NCI-H187 treated with DMSO at 0.1 percent for 48 hours (cell line): ENCODE measurements at places on chromosomes 16 and 17.

DNA sequence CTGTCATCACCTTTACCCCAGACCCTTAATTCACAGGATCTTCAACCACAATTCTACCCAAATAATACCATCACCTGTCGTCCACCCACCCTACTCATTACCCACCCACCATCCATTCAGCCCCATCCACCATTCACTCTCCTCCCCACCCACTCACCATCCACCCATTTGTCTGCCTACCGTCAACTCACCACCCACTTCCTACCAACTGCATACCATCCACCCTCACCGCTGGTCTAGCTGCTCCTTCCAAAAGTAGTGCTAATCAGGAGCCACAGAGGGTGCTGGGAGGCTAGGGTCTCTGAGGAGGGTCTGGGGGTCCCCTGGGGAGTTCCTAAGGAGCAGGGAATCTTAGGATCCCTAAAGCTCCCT is 12.0 kb upstream of the IGFBP4 start:
- no peak for DNase-seq

GRCh38 chr16:83272843-83273242 is 534.9 kb upstream of the HSBP1 start:
- DNase-seq: no peak

GRCh38 chr17:74815550-74816370 is 39.6 kb upstream of the NAT9 start:
- DNase-seq: no peak

DNA sequence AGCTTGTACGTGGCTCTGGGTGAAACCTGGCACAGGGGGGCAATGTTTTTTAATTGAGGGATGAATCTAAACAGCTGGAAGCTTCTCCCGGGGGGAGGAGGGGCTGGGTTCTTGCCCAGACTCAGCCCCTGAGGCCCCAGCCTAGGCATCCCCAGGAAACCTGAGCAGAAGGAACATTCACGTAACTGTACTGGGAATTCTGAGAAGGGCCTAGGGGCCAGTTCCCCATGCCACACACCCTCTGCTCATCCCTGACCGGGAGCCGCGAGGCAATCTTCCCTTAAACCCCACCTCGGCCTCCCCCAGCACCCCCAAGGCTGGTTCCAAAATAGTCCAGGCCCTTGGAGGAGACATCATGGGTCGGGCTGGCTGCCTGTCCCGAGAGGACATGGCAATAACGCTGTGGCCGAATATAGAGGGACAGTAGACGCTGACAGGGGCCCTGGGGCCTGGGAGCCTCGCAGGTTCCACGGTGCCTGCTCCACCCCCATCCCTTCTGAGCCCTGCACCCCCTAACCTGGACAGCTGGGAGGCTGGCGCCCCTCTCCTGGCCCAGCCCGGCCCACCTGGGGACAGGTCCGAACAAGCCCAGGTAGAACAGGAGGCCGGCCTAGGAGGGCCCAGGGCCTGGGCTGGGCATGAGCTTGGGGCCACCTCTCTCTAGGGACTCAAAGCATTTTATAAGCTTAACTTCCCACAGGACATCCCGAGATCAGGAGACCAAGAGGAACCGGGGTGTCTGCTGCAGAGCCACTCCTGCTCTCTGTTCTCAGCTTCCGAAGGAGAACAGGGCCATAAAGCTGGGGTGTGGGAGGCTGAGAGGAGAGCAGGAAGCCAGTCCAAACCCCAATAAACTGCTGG is 83.2 kb upstream of the TOB1 start:
- DNase-seq: no peak

GRCh38 chr17:78479369-78479768 is 97.8 kb downstream of the DNAH17 start:
- DNase-seq: no peak

DNA sequence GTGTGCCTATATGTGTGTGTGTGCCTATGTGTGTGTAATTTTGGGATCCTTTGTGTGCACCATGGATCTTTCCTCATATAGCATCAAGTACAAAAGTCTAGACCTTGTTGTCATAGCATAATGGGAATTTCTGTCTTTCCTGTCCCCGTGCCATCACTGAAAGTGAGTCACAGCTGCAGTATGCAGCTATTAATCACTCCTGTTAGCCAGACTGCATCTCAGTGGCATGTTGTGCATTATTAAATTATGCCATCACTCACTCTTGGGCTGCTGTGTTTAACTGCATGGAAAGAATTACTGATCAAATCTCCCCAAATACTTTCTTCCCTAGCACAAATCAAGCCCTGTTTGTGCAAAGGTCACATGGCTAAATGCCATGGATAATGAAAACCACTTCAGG is 92.4 kb downstream of the CBLN1 start:
- DNase-seq: no peak

DNA sequence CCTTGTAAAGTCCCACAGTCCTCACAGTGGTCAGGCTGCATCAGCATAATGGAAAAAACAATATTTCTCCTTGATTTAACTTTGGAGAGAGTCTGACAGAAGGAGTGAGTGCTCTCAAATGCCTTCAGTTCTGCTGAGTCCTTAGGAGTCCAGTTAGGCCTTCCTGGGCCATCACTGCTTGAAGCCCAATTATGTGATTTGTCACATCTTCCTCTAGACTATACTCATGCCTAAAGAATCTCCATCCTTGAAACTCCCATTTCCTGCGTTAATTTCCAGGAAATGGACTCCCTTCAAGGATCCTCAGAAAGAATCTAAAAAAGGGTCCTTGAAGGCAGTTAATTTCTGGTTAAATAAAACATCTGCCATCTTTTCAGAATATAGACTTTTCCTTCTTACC is 52.8 kb downstream of the SLFN5 start:
- DNase-seq: no peak

DNA sequence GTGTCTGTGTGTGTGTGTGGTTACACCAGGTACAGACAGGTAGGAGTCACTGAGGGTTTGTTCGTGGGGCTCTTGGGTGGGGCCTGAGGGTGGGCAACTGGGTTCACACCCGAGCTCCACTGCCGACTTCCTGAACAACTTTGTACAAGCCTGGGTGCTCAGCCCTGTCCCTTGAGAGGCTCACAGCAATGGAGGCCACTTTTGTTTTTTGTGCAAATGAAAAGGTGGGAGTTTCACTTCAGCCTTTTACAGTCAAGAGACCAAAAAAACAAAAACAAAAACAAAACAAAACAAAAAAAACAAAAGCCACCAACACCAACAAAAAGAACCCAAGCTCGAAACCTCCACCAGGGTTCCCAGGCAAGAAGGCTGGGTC is 2.4 kb downstream of the RHBDF2 start:
- no peak for DNase-seq

DNA sequence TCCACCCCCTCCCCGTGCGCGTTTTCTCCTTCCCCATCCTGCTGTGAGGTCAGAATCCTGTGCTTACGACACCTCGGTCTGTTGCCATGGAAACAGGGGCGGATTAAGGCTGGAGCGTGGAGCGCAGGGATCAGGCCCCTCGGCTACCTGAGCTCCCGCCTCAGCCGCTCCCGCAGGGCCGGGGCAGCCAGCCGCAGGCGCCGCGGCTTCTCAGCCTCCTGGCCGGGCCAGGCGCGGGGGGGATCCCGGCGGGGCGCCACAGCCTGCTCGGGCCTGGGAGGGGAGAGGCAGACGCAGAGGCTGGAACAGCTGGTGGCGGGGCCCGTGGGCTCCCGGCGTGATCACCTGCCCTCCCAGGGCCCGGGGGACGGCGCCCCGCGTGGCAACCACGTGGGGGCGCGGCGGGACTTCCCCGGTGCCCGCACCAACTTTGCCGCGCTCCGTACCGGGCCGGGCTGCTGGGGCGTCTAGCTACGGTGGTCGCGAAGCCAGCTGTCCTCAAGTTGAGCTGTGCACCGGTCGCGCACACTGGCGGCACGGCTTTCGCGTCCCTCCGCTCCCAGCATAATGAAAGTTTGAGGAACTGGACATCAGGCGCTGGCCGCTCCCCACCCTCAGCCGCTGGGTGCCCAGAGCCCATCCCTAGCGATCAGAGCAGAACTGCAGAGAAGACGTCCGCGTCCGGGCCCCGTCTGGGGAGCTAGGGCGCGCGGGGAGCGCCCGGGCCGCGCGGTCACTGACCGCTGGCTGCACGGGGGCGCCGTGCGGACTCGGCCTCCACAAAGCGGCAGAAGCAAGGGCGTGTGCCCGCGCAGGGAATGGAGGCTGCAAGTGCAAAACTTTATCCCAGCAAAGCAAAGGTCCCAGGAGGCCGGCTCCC is 1.2 kb downstream of the RTN4RL1 start:
- DNase-seq: no peak

GRCh38 chr17:83099570-83100181 is 20.3 kb downstream of the METRNL start:
- DNase-seq: no peak

- no peak for DNase-seq
These were observed 658 bp downstream of the SYNRG start for GRCh38 chr17:37608351-37609169.

DNA sequence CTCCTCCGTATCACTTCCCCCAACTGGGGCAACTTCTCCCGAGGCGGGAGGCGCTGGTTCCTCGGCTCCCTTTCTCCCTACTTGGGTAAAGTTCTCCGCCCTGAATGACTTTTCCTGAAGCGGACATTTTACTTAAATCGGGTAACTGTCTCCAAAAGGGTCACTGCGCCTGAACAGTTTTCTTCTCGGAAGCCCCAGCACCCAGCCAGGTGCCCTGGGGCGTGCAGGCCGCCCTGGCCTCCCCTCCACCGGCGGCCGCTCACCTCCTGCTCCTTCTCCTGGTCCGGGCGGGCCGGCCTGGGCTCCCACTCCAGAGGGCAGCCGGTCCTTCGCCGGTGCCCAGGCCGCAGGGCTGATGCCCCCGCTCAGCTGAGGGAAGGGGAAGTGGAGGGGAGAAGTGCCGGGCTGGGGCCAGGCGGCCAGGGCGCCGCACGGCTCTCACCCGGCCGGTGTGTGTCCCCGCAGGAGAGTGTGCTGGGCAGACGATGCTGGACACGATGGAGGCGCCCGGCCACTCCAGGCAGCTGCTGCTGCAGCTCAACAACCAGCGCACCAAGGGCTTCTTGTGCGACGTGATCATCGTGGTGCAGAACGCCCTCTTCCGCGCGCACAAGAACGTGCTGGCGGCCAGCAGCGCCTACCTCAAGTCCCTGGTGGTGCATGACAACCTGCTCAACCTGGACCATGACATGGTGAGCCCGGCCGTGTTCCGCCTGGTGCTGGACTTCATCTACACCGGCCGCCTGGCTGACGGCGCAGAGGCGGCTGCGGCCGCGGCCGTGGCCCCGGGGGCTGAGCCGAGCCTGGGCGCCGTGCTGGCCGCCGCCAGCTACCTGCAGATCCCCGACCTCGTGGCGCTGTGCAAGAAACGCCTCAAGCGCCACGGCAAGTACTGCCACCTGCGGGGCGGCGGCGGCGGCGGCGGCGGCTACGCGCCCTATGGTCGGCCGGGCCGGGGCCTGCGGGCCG is 1.6 kb downstream of the HIC1 start:
- no peak for DNase-seq

- DNase-seq: no peak
These were observed 217.8 kb upstream of the IRX3 start for GRCh38 chr16:54504372-54504771.

- no peak for DNase-seq
These were observed 60.4 kb downstream of the NOG start for GRCh38 chr17:56653877-56654276.

GRCh38 chr16:58755989-58756649 is 22.0 kb upstream of the GOT2 start:
- DNase-seq: no peak
